NCI-H1694 treated with DMSO at 0.1 percent for 48 hours (cell line): ENCODE measurements at places on chromosomes 2 and 18.

DNA sequence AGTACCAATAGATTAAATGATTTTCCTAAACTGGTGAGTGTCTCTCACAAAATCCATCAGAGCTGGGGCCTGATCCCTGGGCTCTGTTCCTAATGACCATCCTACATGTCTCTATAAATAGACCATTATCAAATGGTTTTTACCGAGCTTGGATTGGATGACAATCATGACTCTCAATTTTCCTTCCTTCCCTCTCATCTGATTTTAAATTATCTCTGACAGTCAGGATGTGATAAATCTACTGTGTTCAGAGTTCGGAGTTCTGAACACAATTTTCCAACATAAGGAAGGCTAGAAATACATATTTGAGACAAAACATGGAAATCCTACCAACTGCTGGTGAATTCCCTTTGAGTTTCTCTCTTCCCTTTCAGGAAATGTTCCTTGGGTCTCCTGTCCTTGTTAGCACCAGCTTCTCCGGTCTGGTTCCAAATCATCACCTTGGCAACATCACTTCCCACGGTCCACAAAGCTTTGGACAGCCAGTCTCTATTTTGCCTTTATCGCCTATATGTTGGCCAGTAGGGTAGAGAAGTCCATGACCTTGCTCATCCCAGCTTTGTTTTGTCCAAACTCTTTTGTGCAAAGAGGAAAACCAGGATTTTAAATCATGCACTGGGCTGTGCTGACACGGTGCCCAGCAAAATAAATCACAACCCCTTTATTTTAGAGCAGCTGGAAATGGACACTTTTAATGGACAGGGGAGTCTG lies 139.6 kb upstream of the ITGA6 start:
- DNase-seq, result no peak

DNA sequence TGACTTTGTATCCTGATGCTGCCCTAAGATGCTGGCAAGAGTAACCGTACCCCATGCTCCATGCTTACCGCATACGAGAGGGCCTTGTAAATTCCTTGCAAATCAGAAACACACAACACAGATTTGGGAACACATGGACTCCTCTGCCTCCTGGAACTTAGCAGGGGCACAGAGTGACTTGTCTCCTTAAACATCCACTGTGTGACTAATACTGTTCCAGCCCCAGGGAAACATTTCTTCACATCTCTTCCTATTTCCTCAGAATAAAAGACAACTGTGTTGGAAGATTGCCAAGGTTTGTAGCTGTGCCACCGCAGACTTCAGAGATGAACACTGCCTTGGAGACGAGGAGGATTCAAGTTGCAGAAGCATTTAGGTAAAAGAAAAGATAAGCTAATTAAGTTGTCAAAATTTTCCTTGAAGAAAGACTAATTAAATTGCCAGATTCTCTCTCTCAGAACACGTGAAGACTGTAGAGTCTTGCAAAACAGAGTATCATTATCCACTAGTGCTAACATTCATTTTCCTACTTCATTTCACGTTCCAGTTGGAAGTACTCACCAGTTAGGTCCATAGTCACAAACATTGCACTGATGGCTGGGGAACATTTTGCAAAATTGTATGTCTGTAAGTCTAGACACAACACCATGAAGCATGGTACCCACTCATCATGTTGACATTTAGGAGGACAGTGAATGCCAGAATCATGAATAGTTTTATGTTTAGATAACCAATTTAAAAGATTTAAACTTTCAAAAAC lies 188.8 kb downstream of the TSN start:
- DNase-seq, result no peak

GRCh38 chr2:204871231-204871953 lies 326.1 kb downstream of the PARD3B start:
- DNase-seq, result peak; percentile 59

DNA sequence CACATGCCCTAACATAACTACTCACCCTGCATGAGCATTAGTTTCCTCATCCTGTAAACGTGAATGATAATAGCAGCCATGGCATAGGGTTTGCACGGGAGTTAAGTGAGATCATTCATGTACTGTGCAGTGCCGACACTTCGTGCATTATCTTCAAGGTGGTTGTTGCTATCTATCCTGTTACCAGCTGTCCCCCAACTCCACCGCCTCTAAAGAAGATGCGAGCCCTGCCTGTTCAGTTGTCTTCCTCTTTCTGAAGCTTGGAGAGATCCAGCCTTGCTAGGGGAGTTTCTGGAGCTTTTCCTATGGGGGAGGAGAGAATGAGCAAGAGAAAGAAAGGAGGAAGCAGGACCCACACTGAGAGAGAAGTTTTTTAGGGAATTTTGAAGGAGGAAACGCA lies 34.4 kb downstream of the YPEL5 start:
- no peak for DNase-seq

- no peak for DNase-seq
These were observed 34.0 kb upstream of the OTOS start for GRCh38 chr2:240174496-240174895.

GRCh38 chr2:122543815-122544214 lies 788.4 kb downstream of the TSN start:
- DNase-seq, result no peak

- DNase-seq, result no peak
These were observed 487.3 kb upstream of the SPRED2 start for GRCh38 chr2:65919550-65920188.

DNA sequence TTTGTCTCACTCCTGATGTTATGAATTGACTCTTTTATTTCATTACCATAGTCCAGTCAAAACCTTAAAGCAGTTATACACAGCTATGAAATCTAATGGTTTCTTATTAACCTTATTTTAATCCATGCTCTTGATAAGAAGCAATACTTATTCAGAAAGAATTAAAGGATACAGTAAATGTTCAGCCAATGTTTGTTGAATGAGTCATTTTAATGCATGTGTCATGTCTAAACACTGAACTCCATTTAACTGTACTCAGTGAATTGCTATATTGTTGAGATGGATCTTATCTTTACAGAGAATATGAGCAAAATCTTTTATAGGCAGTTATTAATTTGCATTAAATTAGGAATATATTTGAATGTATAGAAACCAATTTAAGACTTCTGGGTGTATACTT lies 135.1 kb upstream of the TFPI start:
- DNase-seq, result no peak

GRCh38 chr2:198004173-198004572 lies 199.8 kb downstream of the PLCL1 start:
- DNase-seq, result no peak

DNA sequence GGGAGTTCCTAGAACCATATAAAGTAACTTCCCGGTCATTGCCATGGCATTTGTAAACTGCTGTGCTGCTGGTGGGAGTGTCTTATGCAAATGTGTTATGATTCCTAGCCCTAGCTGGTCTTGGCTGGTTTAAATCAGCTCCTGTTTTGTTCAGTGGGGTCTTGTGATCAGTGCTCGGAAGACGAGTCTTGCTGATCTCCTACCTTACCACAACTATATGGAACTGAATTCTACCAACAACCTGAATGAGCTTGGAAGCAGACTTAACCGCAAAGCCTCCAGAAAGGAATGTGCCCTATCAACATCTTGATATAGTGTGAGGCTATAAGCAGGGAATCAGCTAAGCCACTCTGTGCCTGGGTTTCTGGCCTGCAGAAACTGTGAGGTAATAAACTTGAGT lies 33.5 kb downstream of the POLE4 start:
- no peak for DNase-seq

DNA sequence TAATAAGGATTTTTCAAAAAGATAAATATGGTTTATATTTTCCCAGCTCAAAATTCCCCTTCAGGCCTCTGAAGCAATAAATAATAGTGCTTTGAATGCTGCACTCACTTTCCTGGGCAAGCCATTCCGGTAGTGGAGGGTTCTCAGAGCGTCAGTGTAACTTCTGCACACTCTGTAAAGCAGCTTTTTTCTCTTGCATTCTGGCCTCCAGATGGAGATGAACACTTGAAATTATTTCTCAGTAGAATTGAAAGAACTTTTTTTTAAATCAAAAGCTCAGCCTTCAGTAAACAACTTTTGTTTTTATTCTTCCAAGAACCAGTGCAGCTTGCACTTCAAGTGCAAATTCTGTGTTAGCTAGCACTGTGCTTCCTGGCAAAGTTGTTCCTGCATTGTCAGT lies 281.1 kb upstream of the RAB12 start:
- no peak for DNase-seq

DNA sequence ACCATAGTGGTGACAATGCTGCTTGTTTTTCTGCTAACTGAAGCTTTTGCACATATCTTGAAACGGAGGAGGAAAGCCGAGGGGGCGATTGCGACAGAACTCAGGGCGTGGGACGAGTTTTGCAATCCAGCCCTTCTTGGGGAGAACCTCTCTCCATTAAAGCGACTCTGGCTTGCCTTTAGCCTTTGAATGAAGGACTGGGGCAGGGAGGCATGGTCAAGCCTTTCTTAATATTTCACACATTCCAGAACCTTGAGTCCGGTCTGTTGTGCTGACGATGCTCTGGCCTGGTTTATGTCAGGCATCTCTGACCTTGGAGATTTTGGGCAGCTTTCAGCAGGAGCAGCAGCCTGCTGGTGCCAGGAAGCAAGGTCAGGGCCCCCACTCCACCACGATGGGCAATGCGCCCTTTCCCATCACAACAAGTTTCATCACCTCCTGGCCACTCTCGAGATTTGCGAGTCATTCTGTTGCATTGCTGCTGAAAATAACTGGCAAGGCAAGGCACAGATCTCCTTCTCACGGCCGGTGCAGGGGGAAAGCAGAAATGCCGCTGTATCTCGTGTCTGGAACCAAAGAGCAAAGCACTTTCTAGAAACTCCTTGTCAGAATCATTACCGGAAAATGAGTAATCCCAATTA lies 10.8 kb downstream of the EMILIN2 start:
- DNase-seq, result no peak

- no peak for DNase-seq
These were observed 7.7 kb downstream of the ZBTB14 start for GRCh38 chr18:5287854-5288253.

GRCh38 chr2:24613154-24613814 lies 122.2 kb downstream of the NCOA1 start:
- DNase-seq, result no peak

DNA sequence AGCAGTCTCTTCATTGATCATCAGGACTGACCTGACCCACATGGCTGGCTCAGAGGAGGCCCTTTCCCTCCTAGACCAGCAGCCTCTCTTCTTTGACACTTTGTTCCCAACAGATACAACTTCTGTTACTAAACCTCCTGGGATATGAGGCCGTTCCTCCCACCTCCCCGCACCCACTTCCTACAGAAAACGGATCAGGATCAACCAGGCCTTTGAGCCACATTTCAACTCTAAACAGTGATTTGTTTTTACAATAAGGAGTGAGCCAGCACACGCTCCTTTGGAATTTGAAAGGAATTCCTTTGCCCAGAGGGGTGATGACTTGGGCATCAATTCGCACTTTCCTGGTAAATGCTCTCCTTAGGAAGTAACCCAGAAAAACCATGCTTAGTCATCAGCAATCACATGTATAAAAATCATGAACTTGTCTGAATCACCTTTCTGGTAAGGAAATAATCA lies 180.4 kb downstream of the FAM124B start:
- DNase-seq, result no peak

DNA sequence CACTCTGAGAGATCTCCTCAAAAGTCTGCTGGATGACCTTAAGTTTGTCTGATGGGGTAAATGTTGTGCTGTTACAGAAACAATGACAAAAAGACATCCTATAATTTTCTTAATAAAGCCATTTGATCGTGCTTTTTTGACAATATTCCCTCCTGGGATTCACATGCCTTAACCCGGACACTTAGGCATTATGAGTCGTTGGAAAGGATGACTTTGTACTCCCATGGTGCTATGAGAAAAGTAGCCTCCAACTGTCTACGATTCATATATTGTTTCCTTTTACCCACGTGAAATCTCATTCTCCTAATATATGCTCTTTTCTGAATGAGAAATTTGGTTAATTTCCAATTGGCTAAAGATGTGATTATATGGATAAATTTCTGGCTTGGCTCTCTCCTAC lies 6.1 kb upstream of the MPP4 start:
- DNase-seq, result no peak

- DNase-seq, result no peak
These were observed 14.5 kb downstream of the SLC40A1 start for GRCh38 chr2:189566046-189566445.

DNA sequence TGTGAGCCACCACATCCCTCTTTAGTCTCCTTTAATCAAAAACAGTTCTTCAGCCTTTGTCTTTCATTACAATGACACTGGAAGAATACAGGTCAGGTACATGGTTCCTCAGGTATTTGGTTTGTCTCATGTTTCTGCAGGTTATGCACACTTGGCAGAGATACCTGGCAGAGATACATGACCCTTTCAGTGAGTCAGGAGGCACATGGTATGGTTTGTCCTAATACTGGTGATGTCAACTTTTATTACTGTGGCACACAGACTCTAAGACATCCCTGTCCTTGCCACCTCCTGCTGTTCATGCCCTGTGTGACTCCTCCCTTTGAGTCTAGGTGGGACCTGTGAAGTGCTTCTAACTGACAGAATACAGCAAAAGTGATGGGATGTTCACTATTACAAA lies 58.4 kb downstream of the SPIRE1 start:
- DNase-seq, result no peak

DNA sequence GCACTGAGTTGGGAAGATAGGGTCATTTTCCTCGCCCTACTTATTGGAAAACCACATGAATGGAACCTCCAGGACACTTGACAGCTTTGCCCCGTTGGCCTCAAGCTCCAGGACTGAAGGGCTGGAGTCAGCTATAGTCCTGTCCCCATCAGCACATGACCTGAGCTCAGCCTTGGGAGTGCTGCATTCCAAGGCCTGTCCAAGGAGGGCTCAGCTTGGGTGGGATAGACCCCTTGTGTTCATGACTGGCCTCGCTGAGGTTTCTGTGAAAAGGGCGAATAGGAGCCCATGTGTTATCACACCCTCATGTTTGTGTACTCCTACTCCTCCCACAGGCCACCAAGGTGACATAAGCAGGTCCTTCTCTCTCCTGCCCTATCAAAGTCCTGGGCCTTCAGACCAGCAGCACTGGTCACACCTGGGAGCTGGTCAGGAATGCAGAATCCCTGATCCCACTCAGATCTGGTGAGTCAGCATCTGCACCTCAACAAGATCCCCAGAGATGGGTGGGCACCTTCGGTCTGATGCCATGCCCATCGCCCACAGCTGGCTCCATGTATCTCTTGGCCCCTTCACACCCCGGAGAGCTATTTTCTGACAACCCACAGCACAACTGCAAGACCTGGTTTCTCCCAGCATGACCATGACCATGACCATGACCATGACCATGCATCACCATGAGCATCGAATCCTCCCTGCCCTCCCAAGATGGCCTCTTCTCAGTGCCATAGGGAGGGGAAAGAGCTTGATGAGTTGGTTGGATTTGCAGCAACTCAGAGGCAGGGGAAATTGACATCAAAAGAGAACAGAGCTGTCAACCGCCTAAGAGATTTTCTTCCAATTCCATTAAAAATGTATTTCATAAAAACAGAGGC lies 83.0 kb upstream of the RAB6C start:
- no peak for DNase-seq

DNA sequence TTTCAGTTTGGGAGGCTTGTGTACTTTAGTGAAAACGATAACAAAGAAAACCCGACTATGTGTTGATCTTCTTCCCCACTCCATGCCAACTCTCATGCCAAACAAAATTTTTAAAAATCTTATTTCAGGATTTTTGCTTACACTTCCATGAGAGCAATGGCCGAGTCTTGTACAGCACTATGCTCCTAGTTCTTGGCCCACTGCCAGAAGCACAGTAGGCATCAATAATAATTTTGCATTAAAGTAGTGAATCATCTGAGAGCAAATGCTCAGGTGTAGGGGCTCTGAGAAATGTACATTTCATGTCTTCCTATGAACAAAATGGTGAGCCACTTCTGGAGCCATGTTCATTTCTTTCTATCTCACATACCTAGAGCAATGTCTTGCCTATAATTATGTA lies 62.2 kb downstream of the MAP3K19 start:
- DNase-seq, result no peak

GRCh38 chr2:8693157-8693821 lies 11.4 kb downstream of the ID2 start:
- no peak for DNase-seq
